ENCODE measurements at places on chromosomes 3 and 15. TPM values are rescaled to one million over a fixed set of nuclear protein-coding genes. Genes with fewer than 3 reads are reported as not detected.

- no peak for ATAC-seq
These were observed at the start of gene C3orf22 for GRCh38 chr3:126558336-126559071. TSS of gene C3orf22 (minus strand) at chr3:126558932. CDS start at chr3:126553390, 5,542 bp downstream.

GRCh38 chr15:94387849-94388441, 156.6 kb downstream of the MCTP2 start:
- no peak for ATAC-seq

GRCh38 chr3:22189616-22190015, 438.6 kb upstream of the ZNF385D start:
- no peak for ATAC-seq

GRCh38 chr3:67461667-67462142, 192.7 kb downstream of the SUCLG2 start:
- ATAC-seq = no peak

GRCh38 chr3:134291319-134292254, 40.9 kb upstream of the RYK start:
- ATAC-seq = peak; percentile 96

DNA sequence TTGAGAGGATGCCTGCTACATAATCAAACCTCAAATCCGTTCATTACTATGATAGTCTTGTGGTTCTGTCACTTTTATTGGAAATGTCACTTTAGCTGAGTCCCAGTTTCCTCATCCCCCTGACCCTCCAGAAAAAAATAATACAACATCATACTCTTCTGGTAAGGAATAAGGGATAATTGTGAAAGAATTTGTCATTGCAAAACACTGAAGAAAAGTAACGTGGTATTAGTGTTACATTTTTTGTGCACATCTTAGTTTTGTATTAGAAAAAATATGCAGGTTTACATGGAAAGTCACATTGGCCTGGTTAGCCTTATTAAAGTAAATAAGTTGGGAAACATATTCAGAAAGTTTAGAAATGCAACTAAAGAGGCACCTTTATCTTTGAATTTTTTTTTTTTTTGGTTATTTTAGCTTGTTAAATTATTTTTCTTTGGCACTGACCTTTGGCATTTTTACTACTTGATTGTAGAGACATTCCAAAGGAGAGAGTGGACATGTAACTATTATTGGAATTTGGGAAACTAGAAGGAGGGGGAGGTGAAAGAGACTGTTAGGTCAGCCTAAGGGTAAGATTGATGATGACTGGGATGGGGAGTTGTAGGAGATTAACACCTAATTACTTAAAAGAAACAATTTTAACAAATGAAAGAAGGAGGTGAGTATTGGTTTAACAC, 462.2 kb upstream of the RARB start:
- ATAC-seq = no peak

GRCh38 chr3:124532071-124532470, 198.2 kb upstream of the UMPS start:
- no peak for ATAC-seq

DNA sequence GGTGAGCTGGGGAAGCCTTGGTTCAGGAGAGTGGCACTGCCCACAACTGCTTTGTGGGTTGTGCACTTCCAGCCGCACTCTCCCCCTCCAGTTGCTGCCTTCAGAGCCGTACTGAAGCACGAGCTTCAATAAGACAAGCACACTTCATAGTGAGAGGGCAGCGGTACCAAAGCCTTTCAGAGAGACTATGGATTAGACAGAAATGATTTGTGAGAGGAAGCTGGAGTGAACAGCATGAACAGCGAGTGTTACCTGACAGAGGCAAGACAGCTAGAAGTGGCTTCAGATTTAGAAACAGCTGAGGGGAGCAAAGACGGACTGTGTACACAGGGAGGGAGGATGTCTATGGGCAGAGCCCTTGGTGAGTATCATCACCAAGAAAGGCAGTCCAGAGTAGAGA, 31.1 kb downstream of the HCLS1 start:
- no peak for ATAC-seq

DNA sequence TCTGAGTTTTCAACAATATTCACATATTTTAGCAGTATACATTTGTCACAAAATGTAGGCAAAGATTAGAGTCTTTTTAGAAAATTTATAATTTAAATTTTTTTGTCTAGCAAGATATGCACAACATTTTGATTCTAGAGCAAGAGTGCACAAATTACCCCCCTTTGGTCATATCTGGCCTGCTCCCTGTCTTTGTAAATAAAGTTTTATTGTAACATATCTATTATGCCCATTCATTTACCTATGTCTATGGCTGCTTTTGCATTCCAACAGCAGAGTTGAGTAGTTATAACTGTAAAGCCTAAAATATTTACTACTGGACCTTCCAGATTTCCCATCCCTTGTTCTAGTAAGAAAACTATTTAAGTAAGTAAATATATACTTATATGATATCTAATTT, 430.7 kb downstream of the EDEM1 start:
- no peak for ATAC-seq

DNA sequence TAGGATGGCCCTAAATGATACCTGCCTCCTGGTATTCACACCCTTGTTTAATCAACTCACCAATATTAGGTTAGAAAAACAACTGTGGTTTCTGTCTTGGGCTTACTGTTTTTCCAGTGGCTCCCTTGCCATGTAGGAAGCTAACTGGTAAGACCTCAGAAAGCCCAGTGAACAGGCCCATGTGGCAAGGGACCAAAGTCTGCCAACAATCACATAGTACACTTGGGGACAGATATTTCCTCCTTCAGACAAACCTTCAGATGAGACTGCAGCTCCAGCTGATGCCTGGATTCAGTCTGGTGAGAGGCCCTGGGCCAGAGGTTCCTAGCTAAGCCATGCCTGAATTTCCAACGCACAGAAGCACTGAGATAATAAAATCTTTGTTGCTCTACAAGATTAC, 96.1 kb downstream of the GSK3B start:
- ATAC-seq = no peak

GRCh38 chr15:61250613-61251012, 21.5 kb upstream of the RORA start:
- ATAC-seq = no peak

- ATAC-seq = no peak
These were observed 29.4 kb downstream of the ITGA11 start for GRCh38 chr15:68402432-68403160.

DNA sequence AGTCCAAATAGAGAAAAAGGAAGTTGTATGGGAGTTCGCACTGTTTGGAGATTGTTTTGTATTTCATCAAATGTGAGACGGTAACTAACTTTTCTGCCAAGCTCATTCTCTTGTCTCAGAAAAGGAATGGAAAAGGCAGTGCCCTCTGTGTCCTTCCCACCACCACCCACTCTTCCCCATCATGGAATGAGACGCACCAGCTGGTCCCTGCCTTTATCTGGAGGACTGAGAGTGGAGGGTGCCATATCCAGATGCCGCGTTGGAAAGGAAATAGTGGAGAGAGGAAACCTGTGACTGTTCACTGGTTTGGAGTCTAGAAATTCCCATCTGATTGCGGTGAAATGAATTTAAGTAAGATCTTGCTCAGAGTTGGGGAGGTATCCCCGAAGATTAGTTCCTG, 3.7 kb upstream of the CCK start:
- no peak for ATAC-seq

GRCh38 chr3:60643831-60644230, 607.4 kb downstream of the FHIT start:
- ATAC-seq = no peak

- ATAC-seq = no peak
These were observed 1.5 kb upstream of the ISLR start for GRCh38 chr15:74171965-74172541.

- no peak for ATAC-seq
These were observed 63.4 kb downstream of the ARHGEF26 start for GRCh38 chr3:154184582-154184981.

DNA sequence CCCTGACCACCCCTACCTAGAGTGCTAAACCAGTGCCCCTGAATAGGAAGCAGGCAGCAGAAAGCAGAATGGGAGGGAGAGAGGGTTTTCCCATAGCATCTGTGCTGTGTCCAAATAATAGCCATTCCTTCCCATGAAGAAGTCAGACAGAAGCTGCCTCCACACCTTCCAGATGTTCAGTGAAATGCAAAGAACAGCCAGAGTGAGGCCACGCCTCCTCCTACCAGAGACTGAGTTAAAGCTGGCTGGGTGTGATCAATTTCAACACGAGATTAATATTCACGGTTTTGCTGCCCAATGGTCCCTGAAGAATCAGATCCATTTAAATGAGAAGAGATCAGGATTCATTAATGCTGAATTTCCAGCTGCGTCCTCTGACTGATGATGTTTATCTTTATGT, 111.8 kb downstream of the SRGAP3 start:
- no peak for ATAC-seq

GRCh38 chr3:33855884-33856546, 57.6 kb downstream of the PDCD6IP start:
- no peak for ATAC-seq

GRCh38 chr15:57692709-57693108, 13.8 kb upstream of the POLR2M start:
- ATAC-seq = no peak

- ATAC-seq = no peak
These were observed 371.7 kb downstream of the ZBTB20 start for GRCh38 chr3:114775395-114775794.

DNA sequence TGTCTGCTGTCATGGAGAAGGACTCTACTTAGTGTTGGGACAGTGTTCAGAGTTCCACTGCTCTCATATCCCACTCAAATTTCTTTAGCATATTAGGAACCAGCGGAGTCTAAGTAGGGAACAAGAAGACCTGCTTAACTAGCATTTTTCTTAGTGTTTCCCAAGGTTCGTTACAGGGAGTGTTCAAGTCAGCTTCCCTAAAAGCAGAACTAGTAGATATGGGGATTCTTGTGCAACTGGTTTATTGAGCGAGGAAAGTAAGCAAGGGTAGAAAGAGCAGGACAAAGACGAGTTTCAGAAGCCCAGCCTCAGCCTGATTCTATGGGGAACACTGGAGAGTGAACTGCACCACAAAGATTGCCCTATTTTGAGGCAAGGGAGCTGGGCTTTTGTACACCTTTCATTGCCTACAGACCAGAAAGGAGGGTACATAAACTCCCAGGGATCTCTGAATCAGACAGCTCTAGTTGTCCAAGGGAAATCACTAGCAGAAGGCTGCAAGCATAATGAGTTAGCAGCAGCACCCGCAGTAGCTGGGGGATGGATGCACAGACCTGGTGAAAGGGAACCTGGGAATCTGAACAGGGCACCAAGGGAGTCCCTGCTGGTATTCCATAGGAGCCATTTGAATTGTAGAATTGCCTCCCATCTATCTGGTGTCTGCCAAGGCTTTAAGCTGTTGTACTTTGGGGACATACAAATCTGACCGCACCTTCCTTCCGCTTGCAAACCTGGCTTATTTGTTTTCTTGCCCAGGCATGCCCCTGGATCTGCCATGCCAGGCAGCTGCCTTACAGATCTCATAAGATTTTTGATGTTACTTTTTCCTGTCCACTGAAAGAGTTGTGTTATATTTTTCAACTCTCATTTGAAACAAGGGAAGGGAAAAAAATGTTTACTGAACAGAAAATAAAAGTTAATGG, 15.1 kb downstream of the CMTM7 start:
- peak; percentile 34 for ATAC-seq

- no peak for ATAC-seq
These were observed 30.6 kb upstream of the GATA2 start for GRCh38 chr3:128523591-128523990.

DNA sequence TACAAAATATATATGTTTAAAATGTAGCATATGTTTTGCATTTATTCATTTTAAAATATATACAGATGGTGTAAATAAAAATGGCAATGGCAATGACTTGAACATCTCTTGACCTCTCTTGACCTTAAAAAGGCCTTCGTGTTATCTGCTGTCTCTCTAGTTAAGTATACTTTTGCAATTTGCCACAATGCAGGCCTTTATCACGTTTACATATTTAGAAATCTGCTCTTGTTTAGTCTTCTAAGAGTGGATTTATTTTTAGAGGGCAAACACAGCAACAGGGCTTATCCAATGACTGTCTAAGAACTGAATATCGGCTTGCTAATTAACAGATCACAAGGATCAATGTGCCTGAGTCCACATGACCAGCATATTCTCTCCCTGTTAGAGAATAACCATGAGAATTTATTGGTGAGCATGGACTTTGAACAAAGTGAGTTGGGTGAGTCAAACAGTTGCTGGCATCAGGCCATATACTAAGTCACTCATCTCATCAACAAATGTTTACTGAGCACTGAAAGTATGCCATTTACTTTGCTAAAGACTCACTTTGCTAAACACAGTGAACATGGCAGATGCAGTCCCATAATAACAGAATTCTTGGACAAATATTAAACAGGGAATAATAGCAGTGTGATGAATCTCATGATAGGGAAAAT, 48.2 kb downstream of the MDFIC2 start:
- ATAC-seq = no peak

DNA sequence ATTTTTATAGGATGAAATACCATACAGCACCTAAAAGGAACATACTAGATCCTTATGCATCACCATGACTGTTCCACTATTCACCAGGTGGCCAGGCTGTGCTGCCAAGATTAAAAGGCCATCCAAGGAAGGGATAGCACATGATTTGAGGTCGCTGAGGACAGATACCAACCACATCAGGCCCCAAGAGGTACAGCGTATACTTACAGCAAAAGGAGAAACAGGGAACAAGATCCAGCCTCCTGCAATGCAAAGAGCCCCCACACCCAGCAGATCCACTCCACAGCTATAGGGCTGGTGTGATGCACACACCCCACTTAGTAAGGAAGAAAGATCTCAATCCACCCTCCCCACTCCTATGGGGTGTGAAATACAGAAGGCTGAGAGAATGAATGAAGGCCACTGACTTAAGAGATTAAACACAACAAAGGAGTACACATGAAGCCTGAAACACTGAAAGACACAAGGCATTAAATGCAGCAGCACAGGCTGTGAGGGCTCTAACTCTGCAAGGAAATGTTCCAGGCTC, 32.0 kb upstream of the ZNF445 start:
- no peak for ATAC-seq

GRCh38 chr3:42831321-42831713, 22.1 kb downstream of the ACKR2 start:
- peak; percentile 69 for ATAC-seq

Gene SPINT1
- 2.0 TPM for total RNA-seq

Gene ARHGEF26
- 139 TPM for total RNA-seq

Gene CCK
- 0.93 TPM for total RNA-seq

Gene RTF1
- 53.2 TPM for total RNA-seq

Gene LIPC
- total RNA-seq = 0.50 TPM

Gene SH3GL3
- total RNA-seq = not detected

Gene TGM5
- 0.58 TPM for total RNA-seq

Gene GNL3
- 36.4 TPM for total RNA-seq

Gene ROBO2
- total RNA-seq = 2.9 TPM

Gene TRIM59
- total RNA-seq = 3.2 TPM

Gene KBTBD13
- total RNA-seq = not detected

Gene MYLK
- total RNA-seq = 1,558 TPM

Gene GOLGA6L7
- total RNA-seq = not detected

Gene MESP1
- total RNA-seq = 0.27 TPM

Gene PRTG
- 1.4 TPM for total RNA-seq

Gene SKOR1
- total RNA-seq = 2.2 TPM

Gene CLDN1
- 3.0 TPM for total RNA-seq
